Left ventricle myocardium superior (tissue), 1 donor: ENCODE measurements at places on chromosomes 3 and 15. TPM values are rescaled to one million over a fixed set of nuclear protein-coding genes. Genes with fewer than 3 reads are reported as not detected.

DNA sequence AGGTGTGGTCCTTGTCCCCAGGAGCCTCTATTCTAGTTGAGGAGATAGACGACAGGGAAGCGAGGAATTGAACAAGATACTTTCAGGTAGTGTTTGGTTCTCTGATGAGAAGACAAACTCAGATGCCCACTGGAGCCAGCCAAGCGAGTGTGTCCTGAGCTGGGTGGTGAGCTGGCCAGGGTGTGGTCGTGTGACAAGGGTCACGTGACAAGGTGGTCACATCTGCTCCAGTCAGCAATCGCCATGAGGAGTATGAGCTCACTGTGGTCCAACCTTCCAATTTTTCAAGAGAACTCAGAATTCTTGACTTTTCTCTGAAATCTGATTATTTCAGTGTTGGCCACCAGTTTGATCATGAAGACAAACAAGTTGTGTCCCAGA lies 39.5 kb downstream of the SLC6A6 start:
- no peak for DNase-seq

GRCh38 chr15:93298901-93299300 lies 209.9 kb upstream of the RGMA start:
- no peak for DNase-seq

GRCh38 chr3:10228248-10228950 lies 19.9 kb upstream of the TATDN2 start:
- DNase-seq = no peak

DNA sequence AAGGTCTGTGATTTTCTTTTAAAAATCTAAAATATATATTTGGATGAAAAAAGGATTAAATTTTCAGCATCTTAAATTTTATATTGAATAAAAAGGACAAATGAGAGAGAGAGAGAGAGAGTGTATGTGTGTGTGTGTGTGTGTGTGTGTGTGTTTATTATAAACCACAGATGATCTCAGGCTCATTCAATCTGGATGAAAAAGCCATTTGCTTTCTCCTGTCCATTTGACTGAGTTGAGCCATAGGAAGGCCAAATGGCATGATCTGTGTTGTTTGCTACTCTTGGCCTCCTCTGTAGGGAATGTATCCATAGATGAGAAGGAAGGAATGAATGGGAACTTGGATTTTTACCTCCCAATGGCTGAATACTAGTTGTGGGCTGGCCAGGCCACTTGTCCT lies 92.5 kb upstream of the MEX3B start:
- DNase-seq = no peak

SI gene
- not detected for total RNA-seq

GRCh38 chr3:55523471-55523870 lies 36.4 kb upstream of the WNT5A start:
- no peak for DNase-seq

- DNase-seq = no peak
These were observed at the start of gene DPPA2 for GRCh38 chr3:109316162-109316730. TSS of gene DPPA2 (minus strand) at chr3:109316517. CDS start at chr3:109314542, 1,975 bp downstream.

GRCh38 chr3:50655009-50655830 lies 19.5 kb upstream of the DOCK3 start:
- DNase-seq = no peak

- no peak for DNase-seq
These were observed 8.8 kb downstream of the SLC51A start for GRCh38 chr3:196225086-196225485.

FBLN2 gene
- total RNA-seq = 53.8 TPM

DNA sequence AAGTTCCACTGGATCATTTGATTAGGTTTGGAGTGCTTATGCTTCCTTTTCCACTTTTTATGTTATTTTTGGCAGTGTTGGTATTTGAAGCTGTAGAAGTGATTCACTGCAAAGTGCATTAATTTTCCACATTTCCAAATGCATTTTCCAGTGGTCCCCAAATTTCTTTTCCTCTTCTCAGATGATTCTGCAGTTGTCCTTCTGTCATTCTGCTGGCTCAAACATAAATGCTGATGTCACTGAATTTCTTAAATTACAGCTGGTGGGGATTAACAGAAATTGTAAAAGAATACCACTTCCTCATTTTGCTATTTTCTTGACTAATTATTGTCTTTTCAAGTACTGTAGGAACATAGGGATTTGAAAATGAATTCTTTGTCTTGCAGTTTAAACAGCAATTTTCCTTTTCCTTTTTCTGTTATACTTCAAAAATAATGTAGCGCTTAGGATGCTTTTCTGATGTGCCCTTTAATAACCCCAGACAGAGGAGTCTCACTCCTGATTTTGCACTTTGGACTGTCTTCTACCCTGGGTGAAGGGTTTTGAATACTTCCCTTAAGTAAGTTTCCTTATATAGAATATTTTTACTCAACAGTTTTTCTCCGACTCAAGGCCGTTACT lies 25.0 kb downstream of the MITF start:
- DNase-seq = no peak

GRCh38 chr15:36921484-36922091 lies 178.8 kb downstream of the MEIS2 start:
- no peak for DNase-seq

COL8A1 gene
- total RNA-seq = 12.0 TPM

DNA sequence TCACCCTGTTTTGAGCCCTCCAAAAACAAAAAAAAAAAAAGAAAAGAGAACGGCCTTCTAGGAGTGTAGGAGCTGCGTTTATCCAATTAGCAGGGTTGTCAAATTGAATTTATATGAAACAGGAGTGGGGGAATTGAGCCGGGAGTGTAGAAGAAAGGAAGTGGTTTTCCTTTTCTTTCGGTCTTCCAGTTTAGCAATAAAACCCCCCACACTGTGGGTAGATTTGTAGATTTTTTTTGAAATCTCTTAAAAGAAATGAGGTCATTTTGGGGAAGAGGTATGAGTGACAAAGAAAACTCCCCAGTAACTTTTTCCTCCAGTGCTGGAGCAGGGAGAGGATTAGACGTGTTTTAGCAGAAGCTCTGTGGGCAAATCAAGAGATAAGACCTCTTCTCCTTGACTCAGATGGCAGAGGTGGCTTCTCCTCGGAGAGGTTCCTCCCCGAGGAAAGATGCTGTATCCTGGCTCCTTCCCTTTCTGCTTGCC lies 30.8 kb downstream of the BOC start:
- DNase-seq = no peak

SLC51B gene
- total RNA-seq = not detected

PLCH1 gene
- 0.50 TPM for total RNA-seq

- no peak for DNase-seq
These were observed 283.9 kb upstream of the CTNNB1 start for GRCh38 chr3:40915346-40915865.

LRRIQ4 gene
- total RNA-seq = not detected

- DNase-seq = no peak
These were observed 95.0 kb downstream of the ADCY5 start for GRCh38 chr3:123353850-123354233.

- no peak for DNase-seq
These were observed 40.7 kb upstream of the MB21D2 start for GRCh38 chr3:192958219-192958872.

PRSS50 gene
- total RNA-seq = 0.10 TPM

- no peak for DNase-seq
These were observed 3.4 kb upstream of the TLR9 start for GRCh38 chr3:52228751-52229291.

VPS39 gene
- total RNA-seq = 45.3 TPM

NSMCE3 gene
- 6.8 TPM for total RNA-seq

ERICH6 gene
- not detected for total RNA-seq

- no peak for DNase-seq
These were observed 684.3 kb upstream of the DPPA4 start for GRCh38 chr3:110021659-110022058.

DNA sequence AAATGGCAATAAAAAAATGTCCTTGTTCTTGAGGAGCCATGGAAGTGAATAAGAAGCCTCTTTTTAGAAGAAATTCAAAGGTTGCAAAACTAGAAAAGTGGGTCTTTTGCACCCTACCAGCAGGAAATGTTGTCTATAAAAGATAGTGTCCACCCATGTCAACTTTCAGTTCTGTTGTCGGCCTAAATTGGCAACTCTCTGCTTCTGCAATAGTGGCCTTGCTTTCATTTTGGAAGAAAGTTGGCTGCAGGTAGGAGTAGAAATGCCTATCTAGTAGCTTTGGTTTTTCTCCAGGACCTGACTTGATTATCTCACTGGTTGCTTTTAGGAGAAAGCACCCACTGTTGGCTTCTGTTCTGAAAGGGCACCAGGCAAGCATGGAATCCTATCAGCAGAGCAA lies 85.4 kb downstream of the TMEM108 start:
- DNase-seq = no peak

DNA sequence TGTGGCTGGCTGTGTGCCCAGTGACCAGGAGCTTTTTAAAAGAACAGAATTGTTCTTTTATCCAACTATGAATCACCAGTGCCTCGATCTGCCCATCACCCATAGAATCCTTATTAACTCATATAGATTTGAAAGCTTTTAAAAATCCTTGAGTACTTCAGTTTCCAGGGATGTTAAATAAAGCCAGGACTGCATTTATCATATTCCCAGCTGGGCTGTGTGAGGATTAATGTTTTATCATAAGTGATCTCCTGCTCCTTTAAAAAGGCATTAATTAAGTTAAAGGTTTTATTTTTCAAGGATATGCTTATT lies 234.0 kb downstream of the MYRIP start:
- no peak for DNase-seq
